ENCODE measurements at places on chromosomes 2 and 18.

- DNase-seq: no peak
Measured at GRCh38 chr2:192500550-192501200, 305.9 kb upstream of the TMEFF2 start.

GRCh38 chr2:20111311-20112131, 60.1 kb upstream of the LAPTM4A start:
- DNase-seq: no peak

DNA sequence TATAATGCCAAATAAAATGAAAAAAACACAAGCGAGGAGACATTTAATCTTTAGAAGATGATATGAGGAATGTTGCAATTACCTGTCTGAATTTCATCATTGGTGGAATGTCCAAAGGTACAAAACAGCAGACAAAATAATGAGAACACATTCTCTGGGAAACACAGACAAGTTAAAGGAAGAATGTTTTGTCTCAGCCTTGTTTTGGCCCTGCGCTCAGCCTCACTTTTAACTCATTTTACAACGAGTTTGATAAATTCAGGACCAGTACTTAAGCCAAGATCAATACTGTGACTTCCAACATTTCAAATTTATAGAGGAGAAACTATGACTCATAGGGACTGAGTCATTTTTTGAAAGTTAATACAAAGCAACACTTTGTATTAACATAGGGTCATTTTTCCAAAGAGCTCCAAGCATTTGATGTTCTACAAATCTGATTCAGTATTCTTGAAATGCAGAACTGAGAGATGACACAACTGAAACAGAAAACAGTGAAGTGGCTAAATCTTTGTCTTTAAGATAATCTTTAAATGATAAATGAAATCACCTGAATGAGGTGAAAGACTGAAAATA, 833.2 kb upstream of the CHAC2 start:
- DNase-seq: no peak

GRCh38 chr2:60849187-60849586, 32.2 kb upstream of the REL start:
- DNase-seq: no peak

- DNase-seq: no peak
Measured at GRCh38 chr2:96874198-96874831, 4.4 kb upstream of the SEMA4C start.

DNA sequence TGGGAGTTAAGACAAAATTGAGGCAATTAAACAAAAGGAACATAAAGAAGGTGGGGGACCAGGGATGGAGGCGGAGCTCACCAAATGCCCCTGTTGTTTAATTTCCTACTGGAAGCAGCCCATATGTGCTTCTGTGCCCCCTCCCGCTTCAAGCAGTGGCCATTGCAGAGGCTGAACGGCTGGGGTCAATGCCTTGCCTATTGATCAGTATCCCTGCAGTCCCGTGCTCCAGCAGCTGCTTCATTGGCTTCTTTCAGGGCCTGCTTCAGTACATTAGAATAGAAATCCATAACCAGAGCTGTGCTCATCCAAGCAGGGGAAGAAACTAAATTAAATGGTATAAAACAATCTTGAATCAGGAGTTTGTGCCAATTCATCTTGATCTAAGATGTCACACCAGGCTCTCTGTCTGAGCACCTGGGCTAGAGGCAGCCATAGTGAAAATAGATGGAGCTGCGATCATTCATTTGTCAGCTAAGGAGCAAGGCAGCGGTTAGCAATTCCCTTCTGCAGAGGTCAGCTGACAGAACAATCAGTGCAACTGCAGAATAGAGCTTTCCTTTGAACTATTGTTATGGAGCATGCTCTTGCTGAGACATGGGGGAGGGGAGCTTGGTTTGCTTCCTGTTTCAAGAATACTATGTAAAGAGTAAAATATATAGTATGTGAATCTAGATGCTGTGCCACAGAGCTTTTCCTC, 222.4 kb downstream of the WDR7 start:
- DNase-seq: no peak

DNA sequence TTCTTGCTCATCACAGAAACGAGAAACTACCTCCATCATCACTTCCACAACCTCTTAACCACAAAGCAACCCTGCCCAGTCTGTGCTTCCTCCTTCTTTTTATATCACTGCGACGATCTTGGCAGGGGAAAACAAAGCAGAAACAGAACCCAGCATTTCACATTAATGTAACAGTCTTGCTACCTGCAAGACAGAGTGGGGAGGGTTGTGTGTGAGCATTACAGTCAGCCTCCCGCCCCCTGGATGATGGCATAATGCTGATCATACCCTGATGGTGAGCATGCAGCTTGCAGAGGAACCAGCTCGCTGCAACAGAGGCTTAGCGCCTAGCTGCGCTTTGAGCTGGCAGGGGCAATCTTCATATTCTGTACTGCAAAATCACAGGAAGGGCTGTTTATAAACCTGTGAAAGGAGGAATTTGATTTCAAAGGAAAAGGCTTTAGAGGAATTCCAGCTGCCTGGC, 376.1 kb downstream of the IRS1 start:
- no peak for DNase-seq
